ENCODE measurements at places on chromosomes 7 and 10.

DNA sequence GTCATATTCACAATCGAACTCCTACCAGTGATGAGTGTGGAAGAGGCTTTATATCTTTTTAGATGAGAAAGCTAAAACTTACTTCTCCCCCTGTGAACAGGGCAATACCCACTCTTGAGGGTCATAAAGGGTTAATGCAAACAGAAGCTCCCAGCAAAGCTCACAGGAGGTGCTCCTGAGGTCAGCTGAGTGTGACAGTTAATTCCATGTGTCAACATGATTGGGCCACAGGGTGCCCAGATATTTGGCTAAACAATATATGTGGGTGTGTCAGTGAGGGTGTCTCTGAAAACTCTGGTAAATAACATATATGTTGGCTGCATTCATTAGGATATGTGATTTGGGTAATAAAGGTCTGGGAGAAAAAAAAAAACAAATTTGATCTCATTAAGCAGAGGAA lies 86.0 kb downstream of the HIP1 start:
- no peak for DNase-seq

DNA sequence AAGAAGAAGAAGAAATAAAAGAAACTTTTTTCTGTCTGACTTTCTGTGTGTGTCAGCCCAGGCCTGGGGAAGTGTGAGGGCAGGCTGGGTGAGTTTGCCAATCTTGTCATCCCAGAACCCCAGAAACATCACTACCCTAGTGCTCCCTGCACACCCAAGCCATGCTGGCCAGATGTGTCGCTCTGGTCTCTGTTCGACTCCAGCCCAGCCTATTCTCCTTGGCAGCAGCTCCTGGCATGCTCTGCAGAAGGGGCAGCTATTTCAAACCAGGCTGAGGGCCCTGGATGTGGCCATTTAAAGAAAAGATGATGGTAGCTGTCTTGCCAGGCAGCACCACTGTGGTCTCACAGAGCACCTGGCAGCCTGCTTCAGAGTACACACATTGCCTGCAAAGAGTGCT lies 334.1 kb downstream of the RPS24 start:
- no peak for DNase-seq

- DNase-seq, result no peak
Observed at GRCh38 chr10:117927871-117928270, 118.9 kb downstream of the RAB11FIP2 start.

GRCh38 chr7:20194343-20194995 lies 22.7 kb downstream of the MACC1 start:
- DNase-seq, result no peak

DNA sequence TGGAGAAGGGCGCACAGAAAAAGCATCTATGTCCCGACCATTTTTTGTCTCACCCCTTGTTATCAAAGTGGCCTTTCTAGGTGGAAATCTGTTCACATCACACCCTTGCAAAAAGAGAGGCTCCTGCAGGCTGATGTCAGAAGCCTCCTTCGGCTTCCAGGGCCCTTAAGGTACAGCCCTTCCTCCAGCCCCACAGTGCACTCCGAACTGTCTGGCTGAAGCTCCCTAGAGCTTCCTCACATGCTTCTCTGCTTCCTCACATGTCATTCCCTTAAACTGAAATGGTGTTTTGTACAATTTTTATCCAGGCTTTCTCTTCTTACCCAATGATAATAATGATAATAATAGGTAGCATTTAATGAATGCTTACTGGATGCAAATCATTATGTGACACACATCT lies 210.3 kb downstream of the INHBA start:
- no peak for DNase-seq

GRCh38 chr10:44755481-44755880 lies 155.7 kb upstream of the TMEM72 start:
- no peak for DNase-seq

GRCh38 chr7:95213809-95214492 lies 110.4 kb downstream of the PON1 start:
- no peak for DNase-seq

Measured in GM13976 (cell line).